ENCODE measurements at places on chromosomes 12 and 14.

- no peak for DNase-seq
These were observed 143.9 kb upstream of the NAV3 start for GRCh38 chr12:77686760-77687159.

DNA sequence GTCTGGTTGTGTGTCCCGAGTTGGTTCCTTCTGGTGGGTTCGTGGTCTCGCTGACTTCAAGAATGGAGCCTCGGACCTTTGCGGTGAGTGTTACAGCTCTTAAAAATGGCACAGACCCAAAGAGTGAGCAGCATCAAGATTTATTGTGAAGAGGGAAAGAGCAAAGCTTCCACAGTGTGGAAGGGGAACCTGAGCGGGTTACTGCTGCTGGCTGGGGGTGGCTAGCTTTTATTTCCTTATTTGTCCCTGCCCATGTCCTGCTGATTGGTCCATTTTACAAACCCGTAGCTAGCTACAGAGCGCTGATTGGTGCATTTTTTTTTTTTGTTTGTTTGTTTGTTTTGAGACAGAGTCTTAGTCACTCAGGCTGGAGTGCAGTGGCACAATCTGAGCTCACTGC is 29.3 kb downstream of the FGF6 start:
- no peak for DNase-seq

DNA sequence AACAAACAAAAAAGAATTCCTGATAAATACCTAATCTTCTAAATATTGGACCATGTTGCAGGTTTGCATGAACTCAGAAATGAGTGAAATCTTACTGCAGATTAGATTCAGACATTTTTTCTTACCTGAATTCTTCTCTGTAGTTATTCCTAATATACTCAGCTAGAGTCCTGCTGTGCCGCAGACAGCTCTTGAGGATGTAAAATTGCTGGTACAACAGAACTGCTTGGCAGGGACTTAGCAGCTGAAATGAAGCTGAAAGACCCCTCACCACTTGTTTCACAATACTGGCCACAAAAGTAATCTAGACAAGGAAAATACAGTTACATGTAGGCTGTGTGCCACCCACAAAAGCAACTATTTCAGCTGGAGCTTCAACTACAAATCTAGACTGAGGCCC is 48.3 kb upstream of the KICS2 start:
- DNase-seq = no peak

DNA sequence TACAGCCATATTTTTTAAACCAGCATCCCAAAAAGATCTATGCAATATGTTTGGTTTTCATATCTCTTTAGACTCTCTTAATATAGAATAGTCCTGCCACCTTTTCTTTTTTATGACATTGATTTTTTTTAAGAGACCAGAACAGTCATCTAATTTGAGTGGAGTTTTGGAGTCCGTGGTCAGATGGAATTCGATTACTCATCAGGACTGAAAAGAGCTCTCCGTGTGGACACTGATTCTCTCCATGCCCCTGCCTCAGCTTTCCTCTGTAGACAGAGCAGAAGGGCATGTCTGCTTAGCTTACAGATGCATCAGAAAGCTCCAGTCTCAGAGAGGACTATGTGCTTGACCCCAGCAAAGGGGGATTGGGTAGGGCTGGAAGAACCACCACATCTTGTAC is 27.8 kb downstream of the SMCO2 start:
- DNase-seq = no peak

DNA sequence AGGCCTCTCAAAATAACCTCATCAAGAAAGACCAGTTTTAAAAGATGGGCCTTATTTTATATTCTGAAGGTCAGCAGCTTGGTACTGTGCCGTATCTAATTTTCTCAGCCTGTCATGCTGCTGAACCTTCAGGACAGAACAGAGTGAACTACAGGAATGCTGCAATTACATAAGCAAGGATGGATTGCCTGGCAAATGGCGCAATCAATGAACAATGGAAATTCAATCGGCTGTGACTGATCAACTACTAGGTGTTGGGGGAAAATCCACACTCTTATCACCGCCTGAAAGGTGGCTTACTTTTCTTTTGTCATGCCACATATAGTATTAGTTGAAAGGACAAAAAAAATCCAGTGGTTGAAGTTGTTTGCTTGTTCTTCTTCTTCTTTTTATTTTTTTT is 8.5 kb downstream of the ACSS3 start:
- no peak for DNase-seq

DNA sequence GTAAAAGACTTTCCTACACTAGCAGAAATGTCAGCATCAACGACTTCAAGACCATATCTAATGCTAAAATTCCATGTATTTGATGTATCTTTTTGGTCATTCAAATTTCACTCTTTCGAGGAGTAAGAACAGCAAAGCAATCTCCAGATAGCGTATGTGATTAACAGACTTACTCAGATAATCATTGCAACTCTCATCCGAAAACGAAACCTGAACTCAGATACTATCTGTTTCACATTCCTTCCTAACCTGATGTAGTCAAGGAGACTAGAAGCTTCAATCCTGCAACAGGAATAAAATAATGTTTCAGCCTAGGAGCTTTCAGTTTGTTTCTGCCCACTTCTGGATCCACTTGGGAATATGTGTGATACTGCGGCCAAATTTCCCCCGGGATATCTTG is 286.3 kb downstream of the NUAK1 start:
- DNase-seq = no peak

- no peak for DNase-seq
These were observed 3.8 kb upstream of the YBX3 start for GRCh38 chr12:10726945-10727344.

DNA sequence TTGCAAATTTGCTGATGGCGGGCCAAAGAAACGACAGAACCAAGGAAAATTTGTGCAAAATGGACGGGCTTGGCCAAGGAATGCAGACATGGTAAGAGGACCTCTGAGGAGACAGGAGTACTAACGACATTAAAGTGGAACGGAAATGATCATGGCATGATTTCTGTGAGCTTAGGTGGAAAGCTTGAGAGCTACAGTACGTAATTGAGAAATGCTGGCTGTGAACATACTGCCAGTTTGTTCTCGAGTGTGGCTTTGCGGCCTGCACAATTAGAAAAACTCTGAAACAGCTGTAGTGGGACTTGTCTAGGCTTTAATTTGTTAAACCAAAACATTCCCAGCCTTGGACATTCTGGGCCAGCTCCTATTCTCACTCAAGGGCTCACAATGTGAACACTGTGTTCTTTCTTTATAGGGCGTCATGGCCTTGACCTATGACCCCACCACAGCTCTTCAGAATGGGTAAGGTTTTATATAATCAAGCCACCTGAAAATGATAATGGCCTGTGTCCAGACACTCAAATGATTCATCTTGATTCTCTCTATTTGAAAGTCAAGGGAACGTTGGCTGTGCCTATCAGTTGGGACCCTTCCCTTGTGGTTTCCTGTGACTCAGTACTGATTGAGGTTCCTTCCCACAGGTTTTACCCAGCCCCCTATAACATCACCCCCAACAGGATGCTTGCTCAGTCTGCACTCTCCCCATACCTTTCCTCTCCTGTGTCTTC is 48.5 kb downstream of the BAZ2A start:
- no peak for DNase-seq

GRCh38 chr12:14257303-14257733 is 108.2 kb upstream of the ATF7IP start:
- DNase-seq = no peak

- no peak for DNase-seq
These were observed 345.6 kb downstream of the ADAMTS20 start for GRCh38 chr12:43206396-43206795.

- DNase-seq = no peak
These were observed 5.6 kb downstream of the HOXC13 start for GRCh38 chr12:53944209-53944608.

DNA sequence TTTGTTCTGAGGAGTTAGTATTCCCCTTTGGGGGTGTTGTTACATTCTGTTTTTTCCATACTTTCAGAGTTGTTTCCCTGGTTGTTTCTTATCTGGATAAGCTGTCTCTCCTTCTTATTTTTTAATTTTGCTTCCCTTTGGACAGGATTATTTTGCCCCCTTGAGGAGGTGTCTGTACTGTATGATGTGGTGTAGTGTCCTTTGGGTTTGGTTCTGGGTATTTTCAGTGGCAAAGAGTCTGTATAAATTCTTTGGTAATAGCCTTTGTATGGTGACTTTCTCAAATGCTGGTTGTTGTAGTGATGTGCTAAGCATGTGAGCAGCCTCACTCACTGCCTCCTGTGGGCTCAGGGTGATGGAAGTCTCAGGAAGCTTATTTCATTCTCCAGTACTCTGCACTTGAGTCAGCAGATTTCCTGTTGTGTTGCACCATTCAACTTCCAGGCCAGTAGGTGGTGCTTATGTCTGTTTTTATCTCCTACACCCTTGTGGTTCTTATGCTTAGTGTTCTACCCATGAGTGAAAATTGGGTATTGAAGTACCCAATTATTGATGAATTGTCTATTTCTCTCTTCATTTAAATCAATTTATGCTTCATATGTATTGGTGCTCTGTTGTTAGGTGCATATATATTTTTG is 103.3 kb upstream of the PMCH start:
- peak; percentile 41 for DNase-seq

GRCh38 chr12:93128332-93128707 is 199.2 kb upstream of the EEA1 start:
- no peak for DNase-seq

DNA sequence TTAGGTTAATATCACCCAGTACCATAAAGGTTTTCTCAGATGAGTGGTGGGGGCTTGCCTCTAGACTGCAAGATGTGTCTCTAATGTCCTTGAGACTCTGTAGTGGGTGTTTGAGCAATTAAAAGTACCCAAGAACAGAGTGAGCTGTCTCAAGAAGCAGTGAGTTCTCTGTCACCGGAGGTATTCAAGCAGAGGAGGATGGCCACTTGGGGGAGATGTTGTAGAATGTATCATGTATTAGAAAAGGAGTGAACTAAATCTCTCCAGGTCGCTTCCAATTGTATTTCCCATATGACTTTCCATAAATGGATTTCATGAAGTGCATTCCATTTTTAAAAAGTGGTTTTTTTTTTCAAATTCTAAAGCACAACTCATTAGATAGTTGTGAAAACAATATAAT is 35.0 kb downstream of the SLC17A8 start:
- no peak for DNase-seq

GRCh38 chr12:63457857-63458256 is 210.4 kb downstream of the DPY19L2 start:
- DNase-seq = no peak

DNA sequence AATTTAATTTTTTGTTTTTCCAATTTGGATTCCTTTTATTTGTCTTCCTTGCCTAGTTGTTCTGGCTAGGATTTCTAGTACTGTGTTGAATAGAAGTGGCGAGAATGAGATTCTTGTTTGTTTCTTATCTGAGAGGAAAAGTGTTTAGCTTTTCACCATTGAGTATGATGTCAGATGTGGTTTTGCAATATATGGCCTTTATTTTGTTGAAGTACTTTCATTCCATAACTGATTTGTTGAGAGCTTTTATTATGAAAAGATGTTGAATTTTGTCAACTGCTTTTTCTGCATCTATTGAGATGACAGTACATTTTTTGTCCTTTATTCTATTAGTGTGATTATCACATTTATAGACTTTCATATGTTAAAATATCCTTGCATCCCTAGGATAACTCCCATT is 462.0 kb downstream of the CCDC91 start:
- no peak for DNase-seq

Measured in HFF-Myc (cell line).